ENCODE measurements at places on chromosomes 7 and 10. TPM values are rescaled to one million over a fixed set of nuclear protein-coding genes. Genes with fewer than 3 reads are reported as not detected.

GSDME gene
- polyA plus RNA-seq, result 12.1 TPM

- DNase-seq, result no peak
These were observed 1.2 kb downstream of the PDIA4 start for GRCh38 chr7:149027055-149027454.

- no peak for DNase-seq
These were observed 37.1 kb downstream of the TMEM229A start for GRCh38 chr7:123995617-123996326.

GRCh38 chr10:52864201-52865106 lies 91.9 kb upstream of the MBL2 start:
- DNase-seq, result no peak

DNA sequence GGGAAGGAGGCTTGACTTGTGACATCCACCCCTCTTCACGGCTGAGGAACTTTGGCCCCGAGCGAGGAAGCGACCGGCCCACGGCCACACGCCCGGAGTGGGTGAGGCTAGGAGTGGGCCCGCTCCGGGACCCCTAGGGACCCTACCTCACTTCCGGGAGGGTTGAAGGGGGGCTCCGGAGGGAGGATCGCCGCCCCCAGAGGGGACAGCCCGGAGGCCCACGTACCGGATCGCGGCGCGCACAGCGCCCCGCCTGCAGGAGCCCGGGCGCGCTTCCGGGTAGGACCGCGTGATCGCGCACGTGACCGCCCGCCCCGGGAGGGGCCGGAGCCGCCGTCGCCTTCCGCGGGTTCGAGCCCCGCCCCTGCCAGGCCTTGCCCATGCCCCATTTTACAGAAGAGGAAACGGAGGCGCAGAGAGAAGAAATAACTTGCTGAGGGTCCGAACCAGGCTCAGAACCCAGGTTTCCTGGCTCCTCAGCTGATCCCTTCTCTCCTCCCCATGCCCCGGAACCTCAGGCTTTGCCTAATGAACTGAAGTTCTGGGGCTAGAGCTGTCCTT lies at the start of gene HPS1:
TSS of gene HPS1 (minus strand) at position 275 of the 561 bp plus-strand sequence. CDS start 3,695 bp downstream, outside the sequence.
- peak; percentile 68 for DNase-seq

CYP2C19 gene
- 0.09 TPM for polyA plus RNA-seq

DNA sequence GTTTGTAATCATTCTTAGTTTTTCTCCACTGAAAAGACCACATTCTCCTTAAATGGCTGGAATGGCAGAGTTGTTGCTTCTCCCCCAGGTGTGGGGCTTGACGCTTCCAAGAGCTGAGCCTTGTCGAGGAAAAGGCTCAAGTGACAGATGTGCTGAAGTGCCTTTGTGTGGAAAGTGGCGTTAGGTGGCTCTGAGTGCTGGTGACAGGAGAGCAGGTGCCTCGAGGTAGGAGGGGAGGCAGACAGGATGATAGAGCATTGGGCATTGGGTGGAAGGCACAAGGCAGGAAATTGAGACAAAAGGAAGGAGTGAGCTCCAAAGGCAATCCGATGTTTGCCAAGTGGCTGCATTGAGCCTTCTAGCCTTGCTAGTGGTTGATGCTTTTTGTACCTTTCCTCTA lies 6.7 kb downstream of the KIAA1217 start:
- DNase-seq, result no peak

ZNF425 gene
- polyA plus RNA-seq, result 3.7 TPM

GNGT1 gene
- not detected for polyA plus RNA-seq

- no peak for DNase-seq
These were observed 45.9 kb upstream of the DNAAF5 start for GRCh38 chr7:680411-681127.

DNA sequence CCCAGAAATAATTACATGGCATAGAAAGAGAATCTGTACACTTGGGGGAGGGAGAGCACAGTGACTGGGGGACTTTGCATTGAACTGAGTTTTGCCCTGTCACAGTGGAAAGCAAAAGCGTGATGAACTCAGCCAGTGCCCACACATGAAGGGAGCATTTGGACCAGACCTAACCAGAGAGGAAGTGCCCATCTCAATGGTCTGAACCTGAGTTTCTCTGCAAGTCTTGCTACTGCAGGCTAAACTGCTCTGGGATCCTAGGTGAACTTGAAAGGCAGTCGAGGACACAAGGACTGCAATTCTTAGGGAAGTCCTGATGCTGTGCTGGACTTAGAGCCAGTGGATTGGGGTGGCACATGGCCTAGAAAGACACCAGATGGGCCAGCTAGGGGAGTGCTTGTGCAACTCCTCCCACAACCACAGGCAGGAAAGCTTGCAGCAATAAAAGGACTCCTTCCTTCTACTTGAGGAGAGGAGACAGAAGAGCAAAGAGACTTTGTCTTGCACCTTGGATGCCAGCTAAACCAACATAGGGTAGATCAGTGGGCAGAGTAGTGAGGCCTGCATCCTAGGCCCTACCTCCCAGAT lies 259.0 kb downstream of the GRM8 start:
- DNase-seq, result no peak

AVPI1 gene
- 6.2 TPM for polyA plus RNA-seq

MLXIPL gene
- 6.0 TPM for polyA plus RNA-seq

GRCh38 chr7:27221201-27221797 lies 21.3 kb upstream of the EVX1 start:
- DNase-seq, result no peak

DNA sequence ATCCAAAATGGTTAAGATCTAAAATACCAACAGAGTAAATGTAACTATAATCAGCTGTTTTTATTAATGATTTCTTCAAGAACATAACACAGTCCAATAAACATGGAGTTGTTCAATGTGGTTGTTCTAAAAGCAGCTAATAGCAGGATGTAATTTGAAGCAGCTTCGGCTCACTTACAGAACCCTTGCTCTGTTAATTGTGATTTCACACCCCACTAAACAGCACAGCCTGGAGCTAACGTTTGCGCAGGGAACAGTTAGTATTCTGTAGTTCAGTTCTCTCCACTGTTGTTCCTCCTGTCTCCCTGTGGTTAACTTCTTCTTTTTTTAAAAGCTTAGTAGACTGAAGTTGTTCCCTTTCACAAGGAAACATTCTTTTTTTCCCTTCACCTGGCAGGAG lies 104.0 kb downstream of the GRM3 start:
- DNase-seq, result no peak

- DNase-seq, result peak; percentile 31
These were observed 20.6 kb downstream of the HYAL4 start for GRCh38 chr7:123865517-123866117.

INMT gene
- polyA plus RNA-seq, result 11.7 TPM

RAB19 gene
- 1.1 TPM for polyA plus RNA-seq

TMEM196 gene
- polyA plus RNA-seq, result 0.04 TPM

GRCh38 chr7:159121476-159121875 lies 23.2 kb downstream of the VIPR2 start:
- DNase-seq, result no peak

HOXA11 gene
- not detected for polyA plus RNA-seq

PLAU gene
- polyA plus RNA-seq, result 1.5 TPM

HTR5A gene
- not detected for polyA plus RNA-seq

P4HA1 gene
- polyA plus RNA-seq, result 56.5 TPM

PCGF6 gene
- 12.8 TPM for polyA plus RNA-seq

DNA sequence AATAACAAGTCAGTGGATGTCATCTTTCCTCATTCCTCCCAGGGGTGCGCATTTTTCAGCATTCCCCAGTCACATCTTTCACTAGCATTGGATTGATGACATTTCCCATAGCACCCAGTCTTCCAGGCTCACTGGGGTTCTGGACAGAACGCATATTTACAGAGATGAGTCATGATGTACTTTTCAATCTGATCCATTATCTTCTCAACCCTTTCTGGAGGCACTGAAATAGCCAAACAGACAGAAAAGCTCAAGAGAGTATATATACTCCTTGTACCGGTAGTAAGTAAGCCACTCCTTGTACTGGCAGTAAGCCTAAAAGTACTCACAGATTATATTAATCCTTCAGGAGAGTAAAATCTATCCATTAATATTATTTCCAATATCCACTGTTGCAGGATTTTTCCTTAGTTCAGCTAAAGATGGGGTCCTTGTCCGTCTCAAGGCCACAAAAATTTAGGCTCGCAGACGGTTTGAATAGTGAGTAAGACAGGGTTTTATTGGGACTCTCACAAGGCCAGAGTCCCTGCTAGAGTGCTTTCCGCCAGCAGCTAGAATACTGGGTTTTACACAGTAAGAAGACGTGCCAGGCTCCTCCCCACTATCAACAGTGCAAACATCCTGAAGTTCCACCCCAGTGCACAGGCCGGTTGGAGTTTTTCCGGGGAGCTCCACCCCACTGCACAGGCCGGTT lies 60.8 kb downstream of the MDH2 start:
- DNase-seq, result no peak

- DNase-seq, result no peak
These were observed 3.9 kb upstream of the TRIM4 start for GRCh38 chr7:99923200-99923599.

- DNase-seq, result no peak
These were observed 19.5 kb downstream of the ZNF398 start for GRCh38 chr7:149166630-149167352.

- no peak for DNase-seq
These were observed 50.7 kb downstream of the GDI2 start for GRCh38 chr10:5762531-5762930.

- DNase-seq, result peak; percentile 64
These were observed 333.2 kb downstream of the PLXNA4 start for GRCh38 chr7:132243051-132243450.

CAMK2B gene
- 0.94 TPM for polyA plus RNA-seq

GRCh38 chr7:42091461-42092291 lies 145.3 kb downstream of the GLI3 start:
- DNase-seq, result no peak

DNA sequence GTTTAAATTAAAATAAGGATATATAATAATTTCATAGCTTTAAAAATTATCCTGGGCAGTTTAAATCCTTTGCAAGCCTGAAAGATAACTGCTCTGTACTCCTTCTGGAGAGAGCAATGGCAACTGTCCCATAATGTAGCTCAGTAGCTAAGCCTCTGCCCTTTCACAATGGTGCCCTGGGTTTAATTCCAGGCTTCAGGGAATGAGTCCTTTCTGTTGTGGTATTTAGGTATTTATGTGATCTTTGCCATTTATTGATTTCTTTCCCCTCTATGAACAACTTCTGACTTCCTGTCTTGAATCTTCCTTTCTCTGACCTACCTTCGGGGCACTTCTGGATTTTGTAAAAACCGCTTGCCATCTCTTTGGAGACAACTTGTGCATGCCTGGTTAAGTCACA lies 773.2 kb downstream of the IPMK start:
- no peak for DNase-seq

DLG5 gene
- 37.5 TPM for polyA plus RNA-seq

TDRD1 gene
- 0.40 TPM for polyA plus RNA-seq

DGKI gene
- 0.36 TPM for polyA plus RNA-seq

GRCh38 chr10:689452-690371 lies at the start of gene DIP2C:
Gene DIP2C (minus strand): TSS chr10:689668. CDS start chr10:689578, 90 bp downstream.
- peak; percentile 68 for DNase-seq

GRCh38 chr10:61812052-61812721 lies 89.3 kb upstream of the ARID5B start:
- no peak for DNase-seq

DNA sequence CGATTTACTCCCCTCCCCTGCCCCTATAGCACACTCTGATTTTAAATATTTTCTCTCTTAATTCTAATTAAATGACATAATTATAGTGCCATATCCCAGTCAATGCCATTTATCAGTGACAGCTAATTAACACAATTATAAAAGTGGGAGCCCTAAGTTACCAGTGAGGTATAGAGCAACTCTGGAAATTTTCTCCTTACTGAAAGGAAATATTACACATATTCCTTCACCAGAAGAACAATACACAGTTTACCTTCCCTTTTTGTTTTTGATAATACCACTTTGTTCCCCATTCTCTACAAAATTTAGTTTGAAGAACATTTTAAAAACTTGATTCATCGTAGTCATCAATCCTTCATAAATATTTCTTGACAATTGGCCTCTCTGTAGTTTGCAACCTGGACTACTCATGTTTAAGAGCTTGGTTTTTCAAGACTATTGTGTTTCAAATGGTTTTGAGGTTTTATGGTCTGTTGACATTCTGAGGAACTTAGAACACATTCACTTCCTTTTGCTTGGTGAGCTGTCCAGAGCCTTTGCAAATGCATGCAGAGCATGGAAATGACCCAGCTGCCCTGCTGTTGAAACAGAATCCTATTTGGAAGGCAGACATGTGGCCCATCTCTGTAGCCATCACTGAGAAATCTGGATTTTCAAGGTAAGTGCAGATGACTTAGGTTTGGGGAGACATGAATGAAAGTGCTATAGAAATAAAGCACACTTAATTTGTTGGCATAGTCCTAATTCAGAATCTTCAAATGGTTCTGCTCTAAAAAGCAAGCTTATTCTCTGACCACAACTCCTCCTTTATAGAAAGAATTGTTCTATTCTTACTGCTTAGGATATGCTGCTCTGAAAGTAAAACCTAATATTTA lies at the start of gene GPR141:
TSS of gene GPR141 (plus strand) at position 521 of the 875 bp plus-strand sequence. CDS start 56,628 bp downstream, outside the sequence.
- peak; percentile 25 for DNase-seq

DNA sequence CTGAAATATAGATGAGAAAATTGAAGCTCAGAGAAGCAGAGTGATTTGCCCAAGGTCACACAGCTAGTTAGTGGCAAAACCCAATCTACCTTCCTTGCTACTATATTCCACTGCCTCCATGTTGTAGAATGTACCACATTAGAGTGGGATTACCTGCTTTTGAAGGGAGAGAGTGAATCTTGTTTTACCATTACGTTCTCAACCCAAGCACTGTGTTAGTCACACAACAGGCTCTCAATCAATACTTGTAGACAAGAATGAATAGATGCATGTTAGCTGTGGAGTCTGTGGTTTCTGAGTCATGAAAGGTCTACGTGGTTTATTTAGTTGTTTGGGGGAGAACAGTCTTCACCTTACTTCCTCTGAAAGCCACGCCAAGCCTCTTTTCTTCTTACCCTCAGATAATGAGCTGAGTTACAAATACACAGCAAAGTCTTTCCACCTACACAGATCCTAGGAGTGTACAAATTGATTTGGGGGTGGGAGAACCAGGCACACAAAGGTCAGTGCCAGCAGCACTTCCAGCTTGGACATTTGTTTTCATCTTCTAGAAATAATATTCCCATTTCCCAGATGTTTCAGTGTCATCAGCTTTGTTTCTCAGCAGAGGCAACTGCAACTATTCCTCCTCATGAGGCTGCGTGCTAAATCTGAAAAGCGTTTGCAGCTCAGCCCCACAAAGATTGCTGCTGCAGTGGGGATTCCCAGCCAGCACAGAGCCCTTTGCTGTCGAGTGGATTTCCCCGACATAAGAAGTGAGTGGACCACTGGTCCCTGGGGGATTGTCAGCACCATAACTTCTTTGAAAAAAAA lies 71.5 kb upstream of the ADO start:
- DNase-seq, result no peak

CPXM2 gene
- polyA plus RNA-seq, result 3.0 TPM

GRCh38 chr10:51789118-51789517 lies 89.7 kb upstream of the CSTF2T start:
- no peak for DNase-seq

- no peak for DNase-seq
These were observed 656.9 kb downstream of the CNTNAP2 start for GRCh38 chr7:146773506-146773905.

OIT3 gene
- 0.71 TPM for polyA plus RNA-seq

Measured in right lung (tissue), 10 donors.